ENCODE measurements at places on chromosomes 11 and 22. TPM values are rescaled to one million over a fixed set of nuclear protein-coding genes. Genes with fewer than 3 reads are reported as not detected.

The TSPAN18 gene
- 8.3 TPM for polyA plus RNA-seq

The XBP1 gene
- polyA plus RNA-seq: 144 TPM

The MAJIN gene
- 0.24 TPM for polyA plus RNA-seq

The MYOD1 gene
- polyA plus RNA-seq: not detected

The TEX12 gene
- polyA plus RNA-seq: 0.09 TPM

The AIP gene
- 126 TPM for polyA plus RNA-seq

The DTX4 gene
- 14.7 TPM for polyA plus RNA-seq

The POU2AF3 gene
- polyA plus RNA-seq: 5.4 TPM

The MOGAT2 gene
- 0.06 TPM for polyA plus RNA-seq

The ROBO4 gene
- 27.3 TPM for polyA plus RNA-seq

The PYGM gene
- 1.2 TPM for polyA plus RNA-seq

The USP35 gene
- 4.9 TPM for polyA plus RNA-seq

The ACR gene
- 3.3 TPM for polyA plus RNA-seq

The TSPAN32 gene
- polyA plus RNA-seq: 6.1 TPM

The DKK3 gene
- polyA plus RNA-seq: 45.3 TPM

The CSKMT gene
- polyA plus RNA-seq: 37.1 TPM

The CEND1 gene
- 0.14 TPM for polyA plus RNA-seq

The FDX1 gene
- 11.0 TPM for polyA plus RNA-seq

The TPST2 gene
- 72.2 TPM for polyA plus RNA-seq

The SAC3D1 gene
- 12.7 TPM for polyA plus RNA-seq

The FDXACB1 gene
- 2.2 TPM for polyA plus RNA-seq

The CDC45 gene
- 6.8 TPM for polyA plus RNA-seq

The UBQLNL gene
- polyA plus RNA-seq: 0.39 TPM

The SLC22A8 gene
- polyA plus RNA-seq: not detected

The APOL4 gene
- polyA plus RNA-seq: 5.9 TPM

The FAT3 gene
- polyA plus RNA-seq: 0.22 TPM

The BRD1 gene
- 19.8 TPM for polyA plus RNA-seq

All from lung (tissue), 17 donors.